ENCODE measurements at places on chromosomes 13 and 19. TPM values are rescaled to one million over a fixed set of nuclear protein-coding genes. Genes with fewer than 3 reads are reported as not detected.

GRCh38 chr13:104256701-104257100 lies 1190.5 kb upstream of the SLC10A2 start:
- DNase-seq = no peak
- H3K36me3 ChIP-seq = no peaks in the 10 kb centered on the region
- H3K27ac ChIP-seq = no peak overlapping the region
- no peaks in the 10 kb centered on the region for H3K27me3 ChIP-seq
- no peaks in the 10 kb centered on the region for H3K4me1 ChIP-seq

- H3K27ac ChIP-seq = no peak overlapping the region
- peaks cover 3% of the 10 kb centered on the region for H3K4me1 ChIP-seq
- H3K4me3 ChIP-seq = no peak overlapping the region
- H3K36me3 ChIP-seq = no peaks in the 10 kb centered on the region
- no peak for DNase-seq
- no peaks in the 10 kb centered on the region for H3K27me3 ChIP-seq
These were observed 17.8 kb upstream of the TMEM255B start for GRCh38 chr13:113741191-113741668.

DNA sequence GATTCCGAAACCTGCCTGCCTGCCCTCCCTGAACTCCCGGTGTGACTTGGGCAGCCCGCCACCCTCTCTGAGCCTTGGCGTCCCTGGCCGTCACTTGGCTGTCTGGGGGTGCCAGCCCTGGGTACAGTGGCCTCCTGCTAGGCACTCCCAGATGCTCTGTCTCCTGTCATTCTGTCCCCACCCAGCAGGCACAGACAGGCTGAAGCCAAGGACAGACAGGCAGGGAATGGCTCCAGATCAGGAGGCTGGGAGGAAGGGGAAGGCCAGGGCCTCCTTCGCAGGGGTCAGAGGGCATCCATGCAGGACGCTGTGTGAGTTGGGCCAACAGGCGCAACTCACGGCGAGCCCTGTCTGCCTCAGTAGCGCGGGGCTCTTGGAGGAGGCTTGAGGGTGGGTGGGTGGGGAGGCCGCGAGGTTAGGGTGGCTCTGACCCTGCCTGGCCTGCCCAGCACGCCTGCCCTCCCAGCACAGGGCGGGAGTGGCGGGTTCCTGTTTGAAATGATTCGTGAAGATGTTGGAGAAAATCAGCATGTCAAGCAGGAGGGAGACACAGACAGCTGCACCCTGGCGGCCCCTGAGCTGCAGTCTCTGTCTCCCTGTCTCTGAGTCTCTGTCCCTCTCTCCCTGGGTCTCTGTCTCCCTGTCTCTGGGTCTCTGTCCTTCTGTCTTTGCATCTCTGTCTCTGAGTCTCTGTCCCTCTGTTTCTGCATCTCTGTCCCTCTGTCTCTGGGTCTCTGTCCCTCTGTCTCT lies 19.7 kb downstream of the KLHL26 start:
- peaks cover 59% of the 10 kb centered on the region for H3K4me1 ChIP-seq
- H3K27me3 ChIP-seq = no peaks in the 10 kb centered on the region
- DNase-seq = no peak
- no peak overlapping the region for H3K4me3 ChIP-seq

GRCh38 chr19:38685666-38686529 lies 38.4 kb downstream of the ACTN4 start:
- DNase-seq = no peak
- H3K27ac ChIP-seq = peak overlapping the region; percentile 99
- H3K36me3 ChIP-seq = no peaks in the 10 kb centered on the region
- peaks cover 93% of the 10 kb centered on the region for H3K4me1 ChIP-seq
- H3K4me3 ChIP-seq = no peak overlapping the region

Gene ATP12A
- total RNA-seq = 2.1 TPM

Gene HOMER3
- total RNA-seq = 26.3 TPM

Data from esophagus squamous epithelium (tissue), 5 donors.